GM12891 (cell line): ENCODE measurements at places on chromosomes 11 and 22.

DNA sequence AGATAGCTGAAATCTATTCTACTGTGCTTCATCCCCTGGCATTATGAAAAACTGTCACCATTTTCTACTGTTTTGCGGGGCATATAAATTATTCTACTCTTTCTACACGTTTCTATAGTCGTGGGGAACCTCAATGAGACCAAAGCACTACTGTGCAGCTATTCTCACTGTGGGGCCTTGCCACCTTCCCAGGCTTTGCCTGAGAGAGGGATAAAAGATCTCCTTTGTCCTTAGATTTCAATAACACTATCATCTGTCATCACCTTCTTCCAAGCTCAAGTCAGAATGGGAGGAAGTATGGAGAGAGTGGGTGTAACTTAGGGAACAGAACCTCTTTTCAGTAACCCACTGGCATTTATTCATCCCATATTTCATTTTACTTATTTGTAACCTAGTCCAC, 1462.1 kb upstream of the RAG2 start:
- DNase-seq: no peak

- DNase-seq: peak; percentile 26
Observed at GRCh38 chr22:26172389-26172990, 3.2 kb downstream of the SEZ6L start.

GRCh38 chr22:29658176-29658575, 54.7 kb downstream of the NF2 start:
- DNase-seq: no peak

GRCh38 chr11:33912405-33913361, 20.8 kb upstream of the LMO2 start:
- DNase-seq: peak; percentile 36
